ENCODE measurements at places on chromosomes 6 and 20. TPM values are rescaled to one million over a fixed set of nuclear protein-coding genes. Genes with fewer than 3 reads are reported as not detected.

- DNase-seq = no peak
These were observed 4.4 kb downstream of the FOXA2 start for GRCh38 chr20:22579711-22580697.

DNA sequence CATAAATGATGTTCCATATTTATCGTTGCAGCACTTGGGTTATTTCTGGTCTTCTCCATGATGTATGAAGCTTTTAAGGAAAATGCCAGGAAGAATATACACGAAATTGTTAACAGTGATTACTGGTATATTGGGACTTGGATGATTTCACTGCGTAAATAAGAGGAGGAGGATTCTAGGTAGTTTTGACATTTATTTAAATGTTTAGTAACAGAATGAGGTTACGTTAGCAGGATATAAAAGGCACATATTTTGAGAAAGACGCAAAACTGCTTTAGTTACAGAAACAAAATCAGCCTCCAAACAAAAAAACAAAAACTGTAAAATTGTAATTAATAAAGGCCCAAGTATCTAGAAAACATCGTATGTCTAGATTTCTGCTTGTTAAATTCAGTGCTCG, 147.7 kb downstream of the JARID2 start:
- no peak for DNase-seq

DNA sequence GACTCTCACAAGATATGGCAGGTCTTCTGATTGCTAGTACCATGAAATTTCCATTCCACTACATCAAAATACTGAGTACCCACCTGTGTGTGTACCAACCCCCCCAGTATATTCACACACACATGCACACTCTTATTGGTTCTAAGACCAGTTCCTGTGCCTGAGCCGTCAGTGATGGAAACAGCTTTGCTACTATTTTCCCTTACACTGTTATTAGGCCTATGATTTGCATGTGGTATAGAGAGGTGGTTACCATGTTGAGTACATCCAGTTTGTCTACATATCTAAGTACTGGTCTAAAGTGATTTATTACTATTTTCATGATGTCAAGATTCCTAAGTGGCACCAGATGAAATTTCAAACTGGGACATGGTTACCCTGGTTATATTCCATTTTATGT, 459.9 kb downstream of the BCKDHB start:
- DNase-seq = no peak

GRCh38 chr6:114362957-114363356, 20.1 kb upstream of the HS3ST5 start:
- no peak for DNase-seq

DNA sequence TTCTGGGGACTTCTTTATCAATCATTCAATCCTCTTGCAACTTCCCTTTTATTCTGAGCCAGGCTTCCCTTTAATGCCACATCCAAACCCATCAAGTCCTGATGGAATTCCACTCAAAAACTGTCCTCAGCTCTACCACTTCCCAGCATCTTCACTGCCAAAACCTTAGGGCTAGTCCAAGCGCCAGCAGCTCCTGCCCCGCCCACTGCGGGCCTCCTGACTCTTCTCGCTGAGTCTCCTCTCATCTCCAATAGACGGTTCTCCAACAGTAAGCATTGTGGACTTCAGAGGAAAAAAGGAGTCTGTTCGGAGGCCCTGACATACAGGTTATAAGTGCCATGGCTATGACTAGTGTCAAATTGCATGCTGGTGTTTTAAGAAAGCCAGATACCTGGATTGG, 38.7 kb upstream of the CNKSR3 start:
- DNase-seq = no peak

GRCh38 chr6:129279343-129280292, 396.7 kb downstream of the LAMA2 start:
- no peak for DNase-seq

DNA sequence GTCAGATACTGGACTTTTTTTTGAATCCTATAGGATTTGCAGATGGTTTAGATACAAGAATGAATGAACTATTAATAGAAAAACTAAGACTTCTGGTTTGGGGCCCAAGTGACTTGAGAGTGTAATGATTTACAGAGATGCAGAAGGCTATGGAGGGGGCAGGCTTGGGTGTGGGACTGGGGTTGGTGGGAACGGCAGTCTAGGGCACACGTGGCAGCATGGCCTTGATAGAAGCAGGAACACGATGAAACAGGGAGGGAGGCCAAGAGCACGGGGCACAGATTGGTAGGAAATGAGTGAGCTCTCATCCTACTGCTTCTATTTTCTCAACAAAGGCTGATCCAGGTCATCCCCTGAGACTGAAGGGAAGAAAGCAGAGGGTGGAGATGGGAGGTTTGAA, 3.4 kb upstream of the UST start:
- DNase-seq = no peak

GRCh38 chr6:122092366-122092765, 307.1 kb upstream of the HSF2 start:
- no peak for DNase-seq

- no peak for DNase-seq
These were observed 11.0 kb downstream of the OTOR start for GRCh38 chr20:16759181-16759563.

GRCh38 chr6:170152989-170153388, 137.9 kb downstream of the DLL1 start:
- DNase-seq = peak; percentile 77

DNA sequence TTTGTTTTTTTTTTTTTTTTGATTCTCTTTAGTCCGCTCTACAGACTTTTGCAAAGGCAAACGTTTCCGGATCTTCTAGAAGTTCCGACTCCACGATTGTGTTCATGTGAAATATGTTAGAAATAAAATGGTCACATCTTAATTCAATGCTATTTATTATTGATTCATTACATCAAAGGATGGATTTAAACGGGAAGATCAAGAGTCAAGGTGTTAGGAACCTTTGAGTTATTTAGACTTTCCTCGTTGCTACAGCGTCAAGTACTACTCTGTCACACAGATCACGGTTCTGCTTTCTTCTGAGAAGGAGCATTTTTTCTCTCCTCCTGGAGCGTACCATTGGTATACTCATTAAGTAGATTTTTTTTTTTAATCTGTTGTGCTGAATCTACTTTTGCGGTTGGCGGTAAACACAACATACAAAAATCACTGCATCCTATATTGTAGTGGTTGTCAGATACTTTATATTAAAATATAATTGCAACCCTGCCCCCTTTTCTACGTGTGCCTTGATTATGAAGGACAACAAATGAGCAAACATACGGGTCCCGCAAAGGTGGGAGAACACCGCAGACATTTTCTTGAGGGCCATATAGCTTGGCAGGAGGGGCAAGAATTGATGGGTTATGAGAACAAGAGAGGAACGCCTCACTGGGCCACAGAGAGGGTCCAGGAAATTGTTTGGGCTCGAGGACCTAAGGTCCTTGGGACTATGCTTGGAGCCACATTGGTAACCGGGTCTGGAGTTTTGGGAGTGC, 17.5 kb downstream of the HMGN4 start:
- peak; percentile 6 for DNase-seq

DNA sequence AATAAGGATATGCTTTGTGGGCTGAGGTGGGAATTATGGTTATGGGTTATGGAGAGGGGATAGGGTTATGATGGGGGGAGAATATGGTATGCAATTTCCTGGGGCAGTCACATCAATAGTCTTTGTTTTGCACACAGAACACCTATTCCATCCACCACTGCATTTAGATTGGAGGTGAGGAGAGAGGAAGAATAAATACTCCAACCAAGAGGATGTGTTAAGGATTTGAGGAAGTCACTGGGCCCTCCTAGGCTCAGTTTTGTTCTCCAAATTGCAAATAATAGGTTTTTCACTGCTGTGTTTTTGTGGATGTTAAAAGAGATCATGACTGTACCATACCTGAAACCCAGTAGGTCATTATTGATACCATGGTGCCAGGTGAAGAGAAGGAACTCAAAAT, 29.5 kb upstream of the SIRPG start:
- no peak for DNase-seq

DNA sequence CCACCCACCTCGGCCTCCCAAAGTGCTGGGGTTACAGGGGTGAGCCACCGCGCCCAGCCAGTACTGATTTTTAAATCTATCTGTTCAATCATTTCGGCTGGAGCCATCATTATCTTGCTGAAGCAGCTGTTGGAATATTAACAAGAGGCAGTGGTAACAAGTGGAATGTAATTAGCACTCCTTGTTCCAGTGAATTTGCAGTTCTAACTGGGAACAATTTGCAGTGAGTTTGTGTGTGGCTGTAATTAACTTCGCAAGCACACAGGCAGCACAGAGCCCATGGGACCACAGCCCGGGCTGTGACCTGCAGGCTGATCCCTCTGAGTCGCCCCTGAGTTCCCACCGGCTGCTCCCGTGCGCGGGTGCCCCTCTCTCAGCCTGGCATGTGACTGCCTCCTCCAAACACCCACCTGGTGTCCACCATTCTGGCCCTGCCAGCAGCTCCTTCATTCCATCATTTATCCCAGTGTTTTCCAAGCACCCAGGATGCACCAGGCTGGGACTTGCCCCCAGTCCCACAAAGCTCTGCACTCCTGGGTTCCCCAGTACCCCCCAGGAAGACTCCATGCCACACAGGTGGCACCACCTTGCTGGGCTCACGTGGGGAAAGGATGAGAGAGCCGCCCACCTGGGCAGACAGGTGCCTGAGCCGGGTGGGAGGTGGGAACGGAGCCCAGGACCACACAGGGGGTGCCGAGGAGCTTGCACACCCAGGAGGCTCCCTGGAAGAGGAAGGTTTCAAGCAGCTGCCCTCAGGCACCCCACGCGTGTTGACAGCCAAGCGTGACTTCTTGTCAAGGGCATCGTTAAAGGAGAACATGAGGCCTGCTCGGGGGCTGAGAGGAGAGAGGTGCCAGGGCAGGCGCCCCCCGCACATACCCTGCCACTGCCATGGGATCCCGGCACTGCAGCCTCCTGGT, 75.2 kb downstream of the YTHDF1 start:
- DNase-seq = no peak

GRCh38 chr20:48459722-48460395, 367.9 kb downstream of the PREX1 start:
- DNase-seq = no peak

GRCh38 chr6:11912420-11912819, 99.7 kb upstream of the HIVEP1 start:
- peak; percentile 4 for DNase-seq

DNA sequence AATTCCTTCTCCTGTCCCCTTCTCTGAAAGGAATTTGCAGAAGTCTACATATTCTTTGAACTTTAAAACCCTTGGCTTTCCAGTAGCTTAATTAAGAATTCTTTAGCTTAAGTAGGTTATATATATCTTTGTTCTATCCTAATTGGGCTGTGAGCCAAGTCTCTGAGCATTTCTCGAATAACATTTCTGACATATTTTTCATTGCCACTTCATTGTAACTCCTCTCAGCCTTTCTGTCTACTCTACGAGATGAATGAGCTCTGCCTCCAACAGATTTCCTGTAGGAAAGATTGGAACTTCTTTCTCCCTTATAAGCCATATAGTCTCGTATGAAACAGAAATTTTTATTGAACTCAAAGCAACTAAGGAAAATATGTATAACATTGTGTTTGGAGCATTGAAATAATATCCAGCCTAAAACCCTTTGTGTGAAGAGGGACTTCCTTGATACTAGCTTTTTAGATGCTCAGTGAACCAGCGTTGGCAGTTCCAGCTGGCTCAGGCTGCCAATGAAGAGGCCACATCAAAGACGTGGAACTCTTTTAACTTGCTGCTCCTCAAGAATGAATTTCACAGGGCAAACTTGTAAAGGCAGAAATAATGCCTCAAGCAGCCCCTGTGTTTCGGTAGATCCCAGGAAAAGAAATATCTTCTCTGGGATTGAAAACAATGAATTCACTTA, 87.7 kb upstream of the NOX3 start:
- no peak for DNase-seq

- DNase-seq = no peak
These were observed 18.2 kb upstream of the SCP2D1 start for GRCh38 chr20:18795366-18795765.

GRCh38 chr20:40565682-40566040, 123.4 kb downstream of the MAFB start:
- DNase-seq = no peak

GRCh38 chr6:127403636-127404035, 55.6 kb downstream of the KIAA0408 start:
- DNase-seq = no peak

DNA sequence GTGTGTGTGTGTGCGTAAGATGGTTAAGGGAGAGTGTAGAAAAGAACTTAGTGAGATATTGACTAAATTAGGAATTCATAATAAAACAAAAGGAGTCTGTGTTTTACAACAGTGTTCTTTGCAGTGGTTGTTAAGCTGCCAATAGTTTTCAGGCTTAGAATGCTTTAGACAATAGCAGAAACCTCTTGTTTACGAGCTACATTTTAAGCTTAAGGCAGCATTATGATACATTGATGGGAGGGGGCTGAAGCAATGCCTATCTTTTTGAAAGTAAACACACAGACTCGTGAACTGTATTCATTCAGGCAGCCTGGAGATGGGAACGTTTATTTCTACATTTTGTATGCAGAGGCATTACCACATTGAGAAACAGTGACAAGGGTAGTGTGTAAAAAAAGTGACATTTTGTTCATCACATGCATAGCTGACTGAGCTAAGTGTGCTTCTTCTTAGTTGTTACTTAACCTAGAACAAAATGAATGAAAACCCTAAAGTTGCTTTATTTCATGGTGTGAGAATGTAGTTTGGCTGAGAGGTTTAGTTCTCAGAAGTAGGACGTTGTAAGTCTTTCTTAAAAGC, 21.2 kb downstream of the CLVS2 start:
- DNase-seq = no peak

- no peak for DNase-seq
These were observed 3.6 kb downstream of the BTBD3 start for GRCh38 chr20:11921321-11921720.

DNA sequence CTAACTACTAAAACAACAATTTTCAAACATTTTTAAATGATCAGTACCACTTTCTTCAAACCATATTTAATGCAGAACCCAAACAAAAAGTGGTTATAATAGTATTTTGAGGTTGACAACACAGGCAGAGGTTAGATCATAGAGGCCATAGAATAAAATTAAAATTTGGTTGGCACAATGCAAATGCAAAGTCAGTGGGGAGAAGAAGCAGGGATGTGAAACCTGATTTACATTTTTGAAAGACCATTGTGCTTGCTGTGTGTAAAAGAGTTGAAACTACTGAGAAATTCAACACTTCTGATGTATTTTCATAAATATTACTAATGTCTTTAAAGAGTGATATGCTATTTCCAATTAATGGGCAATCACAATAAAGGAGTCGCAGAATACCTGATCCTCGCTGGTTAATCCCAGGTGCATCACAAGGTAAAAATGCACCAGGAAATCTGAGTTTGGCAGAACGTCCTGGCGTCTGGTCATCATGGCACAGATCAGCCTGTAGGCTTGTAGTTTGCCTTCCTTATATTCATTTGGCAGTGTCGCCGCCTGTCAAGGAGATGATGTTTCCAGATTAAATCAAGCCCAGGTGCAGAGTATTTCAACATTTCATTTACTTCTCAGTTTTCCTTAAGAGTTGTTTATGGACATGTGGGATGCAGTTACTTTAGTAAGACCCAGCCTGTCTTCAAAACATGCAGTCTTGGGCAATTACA, 141.2 kb downstream of the RALGAPA2 start:
- no peak for DNase-seq

GRCh38 chr6:95543798-95544197, 33.5 kb upstream of the MANEA start:
- DNase-seq = no peak

The LY6G6D gene
- total RNA-seq = not detected

The OSER1 gene
- total RNA-seq = 69.9 TPM

The ADGB gene
- not detected for total RNA-seq

The TM9SF4 gene
- 39.2 TPM for total RNA-seq

The RAB23 gene
- total RNA-seq = 21.9 TPM

The HLA-DRB1 gene
- total RNA-seq = not detected

The TCEA2 gene
- 58.3 TPM for total RNA-seq

The RAB44 gene
- not detected for total RNA-seq
